ENCODE measurements at places on chromosomes 12 and 14. TPM values are rescaled to one million over a fixed set of nuclear protein-coding genes. Genes with fewer than 3 reads are reported as not detected.

OSBPL8 gene
- 92.0 TPM for total RNA-seq

KLRG1 gene
- 0.71 TPM for total RNA-seq

CLEC9A gene
- total RNA-seq = not detected

DNA sequence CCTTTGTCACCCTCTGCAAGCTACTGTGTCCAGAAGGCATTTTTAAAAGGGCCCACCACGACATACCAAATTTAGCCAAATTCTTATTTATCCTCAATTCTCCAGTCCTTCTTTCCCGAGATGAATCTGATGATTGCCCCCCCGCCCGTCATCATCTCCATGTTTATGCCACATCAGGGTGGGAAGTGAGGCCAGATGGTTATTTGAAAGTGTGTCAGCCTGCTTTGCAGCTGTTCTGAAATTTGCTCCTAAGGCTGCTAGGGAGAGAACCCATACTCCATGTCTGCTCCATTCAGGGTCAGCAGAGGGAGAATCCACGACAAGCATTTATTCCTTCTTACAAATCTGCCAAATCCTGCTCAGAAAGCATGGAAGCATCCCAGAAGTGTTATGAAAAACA is 337.8 kb downstream of the ADAMTS20 start:
- H3K36me3 ChIP-seq = no peaks in the 10 kb centered on the region
- no peaks in the 10 kb centered on the region for H3K27me3 ChIP-seq
- H3K4me1 ChIP-seq = no peaks in the 10 kb centered on the region
- H3K27ac ChIP-seq = no peak overlapping the region
- H3K4me3 ChIP-seq = no peak overlapping the region

GRCh38 chr12:61998791-61999190 is 261.4 kb upstream of the USP15 start:
- DNase-seq = no peak
- H3K27me3 ChIP-seq = no peaks in the 10 kb centered on the region
- H3K36me3 ChIP-seq = no peaks in the 10 kb centered on the region
- no peaks in the 10 kb centered on the region for H3K4me1 ChIP-seq
- H3K4me3 ChIP-seq = no peak overlapping the region

- no peak for DNase-seq
- no peak overlapping the region for H3K27ac ChIP-seq
- H3K4me3 ChIP-seq = no peak overlapping the region
- peaks cover 12% of the 10 kb centered on the region for H3K27me3 ChIP-seq
- H3K4me1 ChIP-seq = no peaks in the 10 kb centered on the region
Observed at GRCh38 chr12:8554451-8555195, 13.9 kb upstream of the CLEC4E start.

DNA sequence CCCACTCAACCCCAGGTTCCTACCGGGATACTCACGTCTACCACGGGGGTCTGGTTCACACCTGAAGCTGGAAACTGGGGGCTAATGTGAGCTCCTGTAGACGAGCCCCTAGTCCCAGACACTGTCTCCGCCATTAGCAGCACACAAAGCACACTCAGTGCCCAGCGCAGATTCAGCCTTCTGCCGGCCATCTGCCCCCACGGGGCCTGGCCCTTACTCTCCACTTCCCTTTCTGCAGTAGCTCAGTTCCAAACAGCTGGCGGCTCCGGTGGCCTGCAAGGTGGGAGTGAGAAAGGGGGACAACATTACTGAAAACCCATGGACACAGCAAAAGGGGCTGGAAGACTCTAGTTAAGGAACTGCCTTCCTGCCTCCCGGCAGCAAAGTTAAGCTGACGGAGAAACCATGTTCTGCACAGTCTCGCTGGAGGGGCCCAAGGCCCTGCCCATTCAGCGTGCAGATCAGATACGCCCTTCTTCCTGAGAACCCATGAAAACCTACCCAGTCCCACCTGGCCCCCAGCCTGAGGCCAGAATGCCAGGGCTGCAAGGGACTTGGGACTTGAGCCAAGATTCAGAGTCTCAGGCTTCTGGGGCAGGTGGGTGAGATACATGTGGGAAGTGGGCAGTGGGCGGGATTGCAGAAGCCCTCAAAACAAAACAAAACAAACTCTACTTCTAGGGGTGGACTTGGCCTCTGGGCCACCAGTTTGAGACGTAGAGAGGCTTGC is 2.1 kb downstream of the SLC8B1 start:
- H3K27ac ChIP-seq = no peak overlapping the region
- H3K36me3 ChIP-seq = peaks cover 31% of the 10 kb centered on the region
- DNase-seq = no peak

- H3K36me3 ChIP-seq = no peaks in the 10 kb centered on the region
- no peaks in the 10 kb centered on the region for H3K27me3 ChIP-seq
- no peak for DNase-seq
- no peaks in the 10 kb centered on the region for H3K4me1 ChIP-seq
- no peak overlapping the region for H3K27ac ChIP-seq
Observed at GRCh38 chr12:43493261-43493797, 58.7 kb downstream of the ADAMTS20 start.

DNA sequence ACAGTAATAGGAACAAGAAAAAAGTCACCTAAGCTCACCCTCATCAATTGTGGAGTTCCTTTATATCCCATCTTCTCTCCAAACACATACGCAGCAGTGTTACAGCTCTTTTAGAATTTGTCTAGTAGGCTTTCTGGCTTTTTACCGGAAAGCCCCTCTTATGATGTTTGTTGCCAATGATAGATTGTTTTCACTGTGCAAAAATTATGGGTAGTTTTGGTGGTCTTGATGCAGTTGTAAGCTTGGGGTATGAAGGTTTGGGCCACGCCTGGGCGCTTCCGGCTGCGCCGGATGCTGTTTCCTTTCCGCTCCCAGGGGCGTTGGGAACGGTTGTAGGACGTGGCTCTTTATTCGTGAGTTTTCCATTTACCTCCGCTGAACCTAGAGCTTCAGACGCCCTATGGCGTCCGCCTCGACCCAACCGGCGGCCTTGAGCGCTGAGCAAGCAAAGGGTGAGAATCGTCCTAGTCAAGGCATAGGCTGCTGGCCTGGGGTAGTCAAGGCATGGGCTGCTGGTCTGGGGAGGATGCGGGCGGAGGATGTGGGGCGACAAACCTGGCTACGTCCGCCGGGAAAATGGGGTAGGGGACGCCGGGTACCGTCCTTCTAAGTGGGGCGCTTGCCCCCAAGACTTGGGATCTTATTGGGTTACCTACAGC is at the start of the genes C12orf57 and RNU7-1:
TSS of gene C12orf57 (plus strand) at position 301 of the 659 bp plus-strand sequence. CDS start at position 401, 100 bp downstream.
TSS of gene RNU7-1 (plus strand) at position 95 of the 659 bp plus-strand sequence.
- peak; percentile 93 for DNase-seq
- peaks cover 44% of the 10 kb centered on the region for H3K36me3 ChIP-seq
- peak within 1 kb of the TSS; percentile 98 for H3K27ac ChIP-seq
- no peaks in the 10 kb centered on the region for H3K27me3 ChIP-seq
- peaks cover 58% of the 10 kb centered on the region for H3K4me1 ChIP-seq
- H3K4me3 ChIP-seq = peak within 1 kb of the TSS; percentile 93

GRCh38 chr12:46005823-46006222 is 15.4 kb upstream of the SCAF11 start:
- H3K4me3 ChIP-seq = no peak overlapping the region
- DNase-seq = peak; percentile 39
- no peaks in the 10 kb centered on the region for H3K4me1 ChIP-seq

- no peaks in the 10 kb centered on the region for H3K36me3 ChIP-seq
- DNase-seq = no peak
- no peaks in the 10 kb centered on the region for H3K4me1 ChIP-seq
- H3K4me3 ChIP-seq = no peak overlapping the region
- H3K27me3 ChIP-seq = peaks cover 13% of the 10 kb centered on the region
Observed at GRCh38 chr14:92704036-92704804, 44.2 kb downstream of the LGMN start.

DNA sequence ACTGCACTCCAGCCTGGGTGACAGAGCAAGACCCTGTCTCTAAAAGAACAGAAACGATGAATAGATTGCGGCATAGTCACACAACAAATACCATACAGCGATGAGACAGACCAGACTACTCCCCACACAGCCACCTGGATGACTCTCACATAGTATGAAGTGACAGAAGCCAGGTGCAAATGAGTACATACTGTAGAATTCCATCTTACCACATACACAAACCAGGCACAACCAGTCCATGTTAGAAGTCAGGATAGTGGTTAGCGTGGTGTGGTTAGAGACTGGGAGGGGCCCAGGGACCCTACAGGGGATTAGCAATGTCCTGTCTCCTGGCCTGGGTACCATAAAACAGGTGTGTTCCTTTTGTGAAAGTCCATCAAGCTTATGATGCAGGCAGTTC is 53.8 kb downstream of the FAM222A start:
- no peak overlapping the region for H3K27ac ChIP-seq
- no peak for DNase-seq
- H3K27me3 ChIP-seq = no peaks in the 10 kb centered on the region
- no peak overlapping the region for H3K4me3 ChIP-seq

GRCh38 chr12:67111182-67111581 is 158.0 kb upstream of the CAND1 start:
- H3K4me3 ChIP-seq = no peak overlapping the region
- no peaks in the 10 kb centered on the region for H3K4me1 ChIP-seq
- no peak overlapping the region for H3K27ac ChIP-seq
- H3K27me3 ChIP-seq = no peaks in the 10 kb centered on the region
- no peaks in the 10 kb centered on the region for H3K36me3 ChIP-seq

- no peaks in the 10 kb centered on the region for H3K27me3 ChIP-seq
- no peaks in the 10 kb centered on the region for H3K36me3 ChIP-seq
- H3K4me3 ChIP-seq = no peak overlapping the region
Observed at GRCh38 chr12:84804691-84805473, 107.7 kb downstream of the SLC6A15 start.

- H3K27ac ChIP-seq = no peak overlapping the region
- no peak for DNase-seq
- H3K27me3 ChIP-seq = no peaks in the 10 kb centered on the region
- H3K36me3 ChIP-seq = no peaks in the 10 kb centered on the region
- H3K4me1 ChIP-seq = no peaks in the 10 kb centered on the region
Observed at GRCh38 chr12:127237151-127237550, 1029.8 kb upstream of the TMEM132C start.

DNA sequence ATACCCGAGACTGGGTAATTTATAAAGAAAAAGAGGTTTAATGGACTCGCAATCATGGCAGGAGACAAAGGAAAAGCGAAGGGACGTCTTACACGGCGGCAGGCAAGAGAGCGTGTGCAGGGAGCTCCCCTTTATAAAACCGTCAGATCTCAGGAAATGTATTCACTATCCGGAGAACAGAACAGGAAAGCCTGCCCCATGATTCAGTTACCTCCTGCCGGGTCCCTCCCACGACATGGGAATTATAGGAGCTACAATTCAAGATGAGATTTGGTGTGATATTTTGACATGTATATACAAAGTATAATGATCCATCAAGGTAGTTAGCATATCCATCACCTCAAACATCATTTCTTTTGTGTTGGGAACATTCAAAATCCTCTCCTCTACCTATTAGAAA is 2.3 kb upstream of the CDCA4 start:
- H3K36me3 ChIP-seq = peaks cover 24% of the 10 kb centered on the region
- no peaks in the 10 kb centered on the region for H3K27me3 ChIP-seq
- DNase-seq = no peak
- no peak overlapping the region for H3K27ac ChIP-seq

GRCh38 chr12:45598761-45599160 is 130.7 kb upstream of the ARID2 start:
- peaks cover 26% of the 10 kb centered on the region for H3K27me3 ChIP-seq
- H3K4me3 ChIP-seq = no peak overlapping the region
- no peak for DNase-seq
- H3K4me1 ChIP-seq = no peaks in the 10 kb centered on the region
- H3K27ac ChIP-seq = no peak overlapping the region

- peak overlapping the region; percentile 98 for H3K4me3 ChIP-seq
- no peak for DNase-seq
- peaks cover 38% of the 10 kb centered on the region for H3K4me1 ChIP-seq
- peak overlapping the region; percentile 98 for H3K27ac ChIP-seq
Observed at GRCh38 chr12:56103823-56104108, 593 bp upstream of the PA2G4 start.
